ENCODE measurements at places on chromosomes 7 and 10. TPM values are rescaled to one million over a fixed set of nuclear protein-coding genes. Genes with fewer than 3 reads are reported as not detected.

DNA sequence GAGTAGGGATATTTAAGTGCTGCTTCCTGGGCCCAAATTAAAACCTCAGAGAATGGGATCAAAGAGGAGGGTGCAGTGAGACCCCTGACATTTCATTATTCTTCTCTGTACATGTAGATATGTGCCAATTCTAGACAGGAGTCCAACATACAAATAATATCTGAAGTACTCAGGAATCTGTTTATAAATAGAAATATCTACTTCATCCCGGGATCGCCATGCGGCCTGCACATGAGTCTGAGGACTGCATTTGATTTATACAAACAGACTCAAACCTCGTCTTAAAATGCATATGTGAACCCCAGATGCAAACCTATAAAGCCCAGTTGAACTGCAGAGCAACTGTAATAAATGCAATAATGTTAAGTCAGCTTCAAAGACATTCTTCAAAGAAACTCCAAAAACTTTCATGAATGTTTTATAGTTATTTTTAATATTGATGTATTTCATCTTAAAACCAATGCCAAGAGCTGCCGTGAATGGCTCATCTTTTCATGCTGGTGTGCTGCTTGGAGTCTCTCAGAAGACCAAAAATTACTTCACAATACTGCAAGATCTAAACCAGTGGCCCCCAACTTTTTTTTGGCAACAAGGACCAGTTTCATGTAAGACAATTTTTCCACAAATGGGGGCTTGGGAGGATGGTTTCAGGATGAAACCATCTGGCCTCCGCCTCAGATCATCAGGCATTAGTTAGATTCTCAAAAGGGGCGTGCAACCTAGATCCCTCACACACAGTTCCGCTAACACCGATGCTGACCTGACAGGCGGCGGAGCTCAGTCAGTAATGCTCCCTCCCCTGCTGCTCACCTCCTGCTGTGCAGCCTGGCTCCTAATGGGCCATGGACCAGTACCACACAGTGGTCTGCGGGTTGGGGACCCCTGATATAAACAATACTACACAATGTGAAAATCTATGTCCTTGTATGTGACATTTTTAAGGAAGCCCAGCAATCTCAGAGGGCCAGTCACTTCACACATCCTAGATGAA is 166.9 kb downstream of the PARD3 start:
- no peaks in the 10 kb centered on the region for H3K27me3 ChIP-seq
- H3K4me1 ChIP-seq = no peaks in the 10 kb centered on the region
- no peak overlapping the region for H3K27ac ChIP-seq
- no peak overlapping the region for H3K4me3 ChIP-seq
- no peak for DNase-seq

- no peak overlapping the region for H3K4me3 ChIP-seq
- peaks cover 5% of the 10 kb centered on the region for H3K4me1 ChIP-seq
- no peaks in the 10 kb centered on the region for H3K27me3 ChIP-seq
- no peak overlapping the region for H3K27ac ChIP-seq
- H3K36me3 ChIP-seq = no peaks in the 10 kb centered on the region
These were observed 26.2 kb downstream of the TASOR2 start for GRCh38 chr10:5710859-5711258.

GRCh38 chr7:48667407-48667806 is 256.9 kb upstream of the CDC14C start:
- H3K36me3 ChIP-seq = no peaks in the 10 kb centered on the region
- DNase-seq = no peak
- no peak overlapping the region for H3K4me3 ChIP-seq
- no peaks in the 10 kb centered on the region for H3K4me1 ChIP-seq
- no peak overlapping the region for H3K27ac ChIP-seq
- no peaks in the 10 kb centered on the region for H3K27me3 ChIP-seq

GRCh38 chr7:101804088-101804963 is 13.1 kb upstream of the CUX1 start:
- no peak overlapping the region for H3K27ac ChIP-seq
- no peaks in the 10 kb centered on the region for H3K36me3 ChIP-seq
- no peak overlapping the region for H3K4me3 ChIP-seq
- H3K4me1 ChIP-seq = no peaks in the 10 kb centered on the region

GRCh38 chr10:118584181-118584954 is 11.1 kb downstream of the PRLHR start:
- DNase-seq = no peak
- no peaks in the 10 kb centered on the region for H3K4me1 ChIP-seq
- H3K27ac ChIP-seq = no peak overlapping the region
- H3K27me3 ChIP-seq = no peaks in the 10 kb centered on the region

GRCh38 chr10:985361-985760 is 2.9 kb upstream of the GTPBP4 start:
- no peaks in the 10 kb centered on the region for H3K36me3 ChIP-seq
- no peaks in the 10 kb centered on the region for H3K27me3 ChIP-seq
- H3K4me1 ChIP-seq = peaks cover 39% of the 10 kb centered on the region

DNA sequence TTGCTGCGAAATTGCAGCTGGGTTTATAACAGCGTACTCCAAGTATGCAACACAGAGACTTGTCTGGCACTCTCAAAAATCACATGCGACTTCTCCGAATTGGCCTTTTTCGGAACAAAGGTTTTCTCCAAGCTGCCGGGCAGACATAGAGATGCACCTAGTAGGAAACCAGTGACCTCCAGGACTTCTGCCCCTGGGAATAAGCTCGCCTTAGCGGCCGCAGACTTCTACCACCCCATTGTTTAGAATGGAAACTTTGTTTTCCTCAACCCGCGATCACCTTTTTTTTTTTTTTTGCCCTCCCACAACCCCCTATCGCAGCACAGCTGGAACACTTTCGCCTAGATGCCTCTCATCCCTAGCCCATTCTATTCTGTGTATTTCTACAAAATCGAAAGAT is 4.9 kb upstream of the HOXA10 start:
- no peak overlapping the region for H3K4me3 ChIP-seq
- H3K4me1 ChIP-seq = peaks cover 29% of the 10 kb centered on the region
- DNase-seq = no peak
- no peak overlapping the region for H3K27ac ChIP-seq
- H3K27me3 ChIP-seq = peaks cover 57% of the 10 kb centered on the region

GRCh38 chr7:19519443-19520021 is 189.3 kb downstream of the POLR1F start:
- H3K27me3 ChIP-seq = no peaks in the 10 kb centered on the region
- no peaks in the 10 kb centered on the region for H3K36me3 ChIP-seq
- H3K27ac ChIP-seq = no peak overlapping the region
- H3K4me3 ChIP-seq = no peak overlapping the region
- no peak for DNase-seq
- no peaks in the 10 kb centered on the region for H3K4me1 ChIP-seq

DNA sequence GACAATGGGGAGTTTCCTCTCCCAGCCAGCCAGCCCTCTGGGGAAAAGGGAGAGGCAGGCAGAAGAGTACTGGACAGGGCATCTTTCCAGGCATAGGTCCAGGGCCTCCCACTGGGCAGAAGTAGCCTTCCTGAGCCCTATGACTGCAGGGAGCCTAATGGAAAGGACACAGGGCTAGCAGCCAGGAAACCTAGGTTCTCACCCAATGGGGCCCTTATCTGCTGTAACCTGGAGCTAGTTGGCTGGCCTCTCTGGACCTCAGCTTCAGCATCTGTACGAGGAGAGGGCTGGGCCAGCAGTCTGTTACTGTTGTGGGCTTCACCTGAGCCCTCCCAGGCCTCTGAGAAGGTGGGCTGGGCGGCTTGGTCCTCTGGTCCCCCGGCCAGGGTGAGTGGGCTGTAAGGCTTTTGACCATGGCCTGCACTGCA is 22.4 kb downstream of the LDB3 start:
- no peak overlapping the region for H3K4me3 ChIP-seq
- H3K36me3 ChIP-seq = peaks cover 53% of the 10 kb centered on the region
- H3K4me1 ChIP-seq = peaks cover 58% of the 10 kb centered on the region

- no peaks in the 10 kb centered on the region for H3K36me3 ChIP-seq
- no peak for DNase-seq
- H3K27me3 ChIP-seq = no peaks in the 10 kb centered on the region
- no peaks in the 10 kb centered on the region for H3K4me1 ChIP-seq
- H3K27ac ChIP-seq = no peak overlapping the region
These were observed 7.4 kb downstream of the ARL4A start for GRCh38 chr7:12694817-12695216.

- no peak overlapping the region for H3K4me3 ChIP-seq
- H3K27me3 ChIP-seq = no peaks in the 10 kb centered on the region
- no peaks in the 10 kb centered on the region for H3K36me3 ChIP-seq
- H3K4me1 ChIP-seq = no peaks in the 10 kb centered on the region
These were observed 841.1 kb upstream of the SORCS1 start for GRCh38 chr10:108005627-108006026.

Gene SCD
- total RNA-seq = 25.4 TPM

Gene CDC14C
- total RNA-seq = not detected

Gene MRLN
- total RNA-seq = not detected

Gene KLF14
- 0.35 TPM for total RNA-seq

All from right atrium auricular region (tissue), 2 donors.